ENCODE measurements at places on chromosomes 3 and 15.
A peak's percentile ranks its signal among the peaks of the same experiment; 100 is the strongest.

- no peak for DNase-seq
Measured at GRCh38 chr3:136954251-136954650, 3.5 kb upstream of the IL20RB start.

DNA sequence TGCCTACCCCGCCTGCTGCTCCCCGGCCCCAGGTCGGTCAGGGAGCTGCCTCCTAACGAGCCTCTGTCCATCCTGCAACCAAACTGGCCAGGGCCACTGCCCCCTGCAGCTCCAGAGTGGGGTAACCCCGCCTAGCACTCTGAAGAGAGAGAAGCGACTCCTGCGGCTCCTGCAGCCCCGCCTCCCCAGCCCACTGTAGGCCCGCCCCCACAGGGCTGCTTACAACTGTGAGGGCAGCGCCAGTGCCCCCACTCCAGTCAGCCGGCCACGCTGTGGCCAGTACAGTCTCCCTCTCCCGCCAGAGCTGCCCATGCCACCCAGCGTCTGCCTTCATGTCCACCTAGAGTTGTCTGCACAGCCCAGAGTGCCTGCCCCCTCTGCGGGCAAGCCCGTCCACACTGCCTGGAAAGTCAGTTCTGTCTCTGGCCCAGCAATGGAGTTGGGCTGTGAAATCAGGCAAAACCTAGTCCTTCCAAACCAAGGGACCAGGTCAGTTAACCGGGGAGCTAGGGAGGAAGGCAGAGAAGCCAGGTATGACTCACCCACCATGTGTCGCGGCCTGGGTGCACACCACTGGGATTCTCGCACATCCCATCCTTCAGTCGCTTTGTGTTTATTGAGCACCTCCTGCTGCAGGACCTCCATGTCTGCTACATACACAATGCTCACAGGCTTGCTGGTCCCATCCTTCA, 2.4 kb downstream of the UCN2 start:
- DNase-seq, result peak; percentile 69

DNA sequence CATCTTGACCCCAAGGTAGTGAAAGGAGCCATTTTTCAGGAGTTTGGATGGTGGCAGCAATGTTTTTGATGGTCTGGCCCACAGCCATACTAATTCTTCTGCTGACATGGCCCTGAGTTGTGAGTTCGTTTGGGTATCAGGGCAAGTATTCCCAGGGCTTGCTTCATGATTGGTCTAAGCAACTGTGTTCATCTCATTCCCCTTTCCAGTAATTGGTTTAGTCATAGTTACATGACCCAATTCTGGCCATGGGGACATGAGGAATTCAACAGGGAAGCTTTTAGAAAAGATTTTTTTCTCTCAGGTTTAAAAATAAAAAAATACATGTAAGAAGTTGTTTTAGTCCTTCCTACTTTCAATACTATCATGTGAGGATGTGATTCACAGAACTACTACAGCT, 150.5 kb upstream of the NPHP3 start:
- no peak for DNase-seq

- no peak for DNase-seq
Measured at GRCh38 chr15:59946084-59946483, 58.0 kb upstream of the FOXB1 start.

GRCh38 chr3:58577269-58577821, at the start of gene FAM107A:
Gene FAM107A (minus strand): TSS chr3:58577391. CDS start chr3:58569860, 7,531 bp downstream.
- peak; percentile 67 for DNase-seq

- no peak for DNase-seq
Measured at GRCh38 chr15:75685195-75685594, 27.5 kb downstream of the CSPG4 start.

GRCh38 chr3:73652896-73653295, 28.2 kb upstream of the PDZRN3 start:
- no peak for DNase-seq

DNA sequence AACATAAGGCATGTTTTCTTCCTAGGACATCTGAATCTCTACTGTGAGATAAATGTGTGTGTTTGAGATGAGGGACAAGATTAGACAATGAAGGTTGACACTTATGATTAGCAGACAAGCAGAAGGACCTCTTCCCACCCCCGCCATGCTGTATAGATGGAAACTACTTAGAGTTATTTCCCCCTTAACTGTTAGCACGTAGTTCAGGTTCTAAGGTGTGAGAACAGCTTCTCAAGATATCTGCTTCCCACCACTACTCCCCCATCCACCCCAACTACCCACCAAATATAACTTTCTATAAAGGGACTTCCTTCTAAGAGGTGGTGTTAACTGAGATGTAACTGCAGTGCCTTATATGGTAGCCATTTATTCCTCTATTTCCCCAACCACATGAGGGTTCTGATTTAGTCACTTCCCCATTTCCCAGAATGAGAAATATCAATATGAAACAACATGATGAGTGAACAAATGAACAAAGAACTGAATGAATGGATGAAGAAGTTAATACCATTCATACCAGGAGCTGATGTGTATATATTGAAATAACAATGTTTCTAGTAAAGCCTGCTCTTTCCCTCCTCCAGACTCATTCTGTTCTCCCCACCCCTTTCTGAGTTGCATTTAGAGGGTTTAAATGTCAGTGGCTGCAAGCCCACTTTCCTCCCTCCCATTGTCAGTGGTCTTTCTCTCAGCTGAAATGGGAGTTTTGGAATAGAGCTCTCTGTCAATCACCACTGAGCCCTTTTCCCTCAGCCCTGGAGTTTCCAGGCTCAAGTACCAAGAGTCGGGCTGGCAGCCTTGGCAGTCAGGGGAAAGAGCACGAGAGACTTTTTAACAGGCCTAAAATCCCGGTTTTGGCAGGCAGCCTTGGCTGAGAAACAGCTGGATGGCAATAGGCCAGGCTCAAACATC, 7.7 kb upstream of the RFTN1 start:
- DNase-seq, result no peak

- DNase-seq, result no peak
Measured at GRCh38 chr3:49518016-49518415, 36.3 kb upstream of the BSN start.

DNA sequence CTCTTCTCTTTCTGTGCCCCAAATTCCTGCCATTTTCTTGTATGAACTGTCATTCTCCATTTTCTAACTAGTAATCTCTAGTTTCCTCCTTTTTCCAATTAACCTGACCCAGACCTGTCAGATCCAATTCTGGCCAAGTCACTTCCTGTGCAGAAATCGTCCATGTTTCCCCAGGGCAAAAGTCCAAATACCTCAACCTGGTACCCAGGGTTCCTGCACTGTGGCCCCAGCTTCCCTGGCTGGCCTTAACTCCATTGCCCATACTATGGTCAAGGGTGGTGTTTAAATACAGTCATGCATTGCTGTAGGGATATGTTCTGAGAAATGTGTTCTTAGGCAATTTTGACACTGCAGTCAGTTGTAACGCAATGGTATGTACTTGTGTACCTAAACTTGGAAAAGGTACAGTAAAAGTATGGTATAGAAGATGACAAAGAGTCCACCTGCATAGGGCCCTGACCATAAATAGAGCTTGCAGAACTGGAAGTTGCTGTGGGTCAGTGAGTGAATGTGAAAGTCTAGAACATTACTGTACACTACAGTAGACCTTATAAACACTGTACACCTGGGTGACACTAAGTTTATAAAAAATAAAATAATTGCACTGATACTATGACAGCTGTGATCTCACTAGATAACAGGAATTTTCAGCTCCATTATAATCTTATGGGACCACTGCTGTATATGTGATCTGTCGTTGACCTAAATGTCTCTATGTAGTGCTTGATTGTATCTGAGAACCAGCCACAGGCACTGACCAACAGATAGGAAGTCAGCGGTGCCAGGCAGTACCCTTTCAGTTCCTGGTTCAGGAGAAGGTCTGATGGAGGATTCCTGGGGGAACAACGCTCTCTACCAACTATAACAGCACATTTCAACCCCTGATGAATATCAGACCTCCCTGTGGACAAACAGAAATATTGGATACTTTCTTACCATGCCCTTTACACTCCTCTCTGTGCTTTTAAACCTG, 336.1 kb upstream of the PROK2 start:
- no peak for DNase-seq

GRCh38 chr3:151460228-151460627, 633 bp downstream of the IGSF10 start:
- DNase-seq, result peak; percentile 23

GRCh38 chr3:168093229-168093628, 2.5 kb downstream of the GOLIM4 start:
- peak; percentile 31 for DNase-seq

- no peak for DNase-seq
Measured at GRCh38 chr3:4645468-4645867, 152.3 kb downstream of the ITPR1 start.

DNA sequence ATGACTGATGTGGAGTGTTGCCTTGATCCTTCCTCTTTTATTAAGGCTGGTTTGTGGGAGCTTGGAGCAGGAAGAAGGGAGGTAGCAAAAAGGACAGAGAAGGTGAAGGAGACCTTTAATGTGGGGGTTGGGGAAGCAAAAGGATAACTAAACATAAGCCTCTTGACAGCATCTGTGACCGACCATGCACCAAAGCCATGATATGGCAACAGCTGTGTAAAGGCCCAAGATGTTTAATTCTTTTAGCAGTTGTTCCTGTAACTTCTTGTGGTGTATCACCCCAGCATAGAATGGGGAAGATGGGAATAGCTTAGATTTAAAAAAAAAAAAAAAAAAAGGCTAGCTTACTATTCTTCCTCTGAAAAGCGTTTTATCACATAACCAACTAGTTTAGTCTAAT, 194.7 kb downstream of the KLHL25 start:
- DNase-seq, result no peak

- DNase-seq, result no peak
Measured at GRCh38 chr15:88651971-88652370, 13.2 kb downstream of the ISG20 start.

DNA sequence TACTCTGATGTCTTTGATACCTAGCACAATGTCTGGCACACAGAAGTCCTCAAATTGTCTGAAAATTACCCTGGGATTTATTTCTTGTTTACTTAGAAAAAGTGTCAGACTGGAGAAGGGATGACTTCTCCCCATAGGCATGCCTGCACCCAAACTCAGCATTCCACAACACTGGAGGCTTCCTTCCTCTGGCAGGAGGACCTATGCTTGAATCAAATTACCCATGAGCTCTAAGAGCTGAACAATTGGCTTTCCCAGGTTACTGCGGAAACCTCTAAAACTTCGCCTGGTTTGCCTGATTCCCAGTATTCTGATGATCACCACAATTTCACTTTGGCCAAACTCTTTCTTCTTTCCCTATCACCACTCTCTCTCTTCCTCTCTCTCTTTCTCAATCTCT, 217.4 kb downstream of the DIPK2A start:
- DNase-seq, result peak; percentile 41

- DNase-seq, result peak; percentile 52
Measured at GRCh38 chr15:100350434-100351226, 8.9 kb upstream of the ADAMTS17 start.

DNA sequence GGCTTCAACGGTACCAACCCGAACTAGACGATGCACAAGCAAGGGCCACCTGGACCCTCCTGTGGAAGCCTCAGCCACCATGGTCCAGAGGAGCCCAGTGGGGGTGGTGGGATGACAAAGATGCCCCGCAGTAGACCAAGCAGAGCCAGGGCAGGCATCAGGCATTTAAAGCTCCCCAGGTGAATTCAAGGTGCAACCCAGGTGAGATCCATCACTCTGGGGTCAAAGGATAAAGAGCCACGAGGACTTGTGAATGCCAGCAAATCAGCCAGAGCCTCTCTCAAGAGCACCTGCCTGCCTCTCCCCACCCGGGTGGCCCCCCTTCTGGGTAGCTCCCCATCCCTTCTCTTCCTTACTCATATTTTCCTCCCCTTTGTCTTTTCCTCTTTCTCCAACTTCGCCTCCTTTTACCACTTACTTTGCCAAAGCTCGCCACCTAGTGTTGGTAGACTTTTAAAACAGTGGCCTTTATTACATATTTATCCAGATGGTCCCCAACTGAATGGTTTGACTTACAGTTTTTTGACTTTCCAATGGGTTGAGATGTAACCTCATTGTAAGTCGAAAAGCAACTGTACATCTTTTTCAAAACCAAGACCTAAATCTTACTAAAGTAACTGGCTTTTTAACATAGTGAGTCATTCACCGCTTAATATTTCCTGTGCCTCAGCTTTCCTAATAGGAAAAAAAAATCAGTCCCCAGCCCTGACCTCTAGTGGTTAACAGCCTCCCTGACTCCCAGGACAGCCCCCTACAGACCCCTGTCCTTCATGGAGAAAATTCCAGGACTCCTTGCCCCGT, 18.8 kb downstream of the PLA2G4F start:
- DNase-seq, result peak; percentile 57

DNA sequence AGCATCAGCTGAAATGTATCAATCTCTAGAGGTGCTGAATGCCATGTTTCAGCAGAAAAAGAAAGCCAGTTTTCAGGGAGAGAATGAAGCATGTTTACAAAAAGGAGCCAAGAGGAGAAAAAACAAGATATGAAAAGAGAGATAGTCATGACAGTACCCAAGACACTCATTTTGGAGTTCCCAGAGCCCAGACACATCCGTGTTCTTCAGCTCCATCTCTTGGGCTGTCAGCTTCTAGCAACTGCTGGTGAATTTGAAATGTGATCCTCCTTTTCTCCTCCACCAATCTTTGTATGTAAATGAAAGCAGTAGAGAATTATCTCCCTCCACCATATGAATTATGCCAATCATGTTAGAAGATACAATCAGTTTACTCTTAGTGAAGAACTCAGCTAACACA, 93.0 kb upstream of the SLC25A36 start:
- no peak for DNase-seq

GRCh38 chr3:88921986-88922385, 185.4 kb upstream of the EPHA3 start:
- no peak for DNase-seq

DNA sequence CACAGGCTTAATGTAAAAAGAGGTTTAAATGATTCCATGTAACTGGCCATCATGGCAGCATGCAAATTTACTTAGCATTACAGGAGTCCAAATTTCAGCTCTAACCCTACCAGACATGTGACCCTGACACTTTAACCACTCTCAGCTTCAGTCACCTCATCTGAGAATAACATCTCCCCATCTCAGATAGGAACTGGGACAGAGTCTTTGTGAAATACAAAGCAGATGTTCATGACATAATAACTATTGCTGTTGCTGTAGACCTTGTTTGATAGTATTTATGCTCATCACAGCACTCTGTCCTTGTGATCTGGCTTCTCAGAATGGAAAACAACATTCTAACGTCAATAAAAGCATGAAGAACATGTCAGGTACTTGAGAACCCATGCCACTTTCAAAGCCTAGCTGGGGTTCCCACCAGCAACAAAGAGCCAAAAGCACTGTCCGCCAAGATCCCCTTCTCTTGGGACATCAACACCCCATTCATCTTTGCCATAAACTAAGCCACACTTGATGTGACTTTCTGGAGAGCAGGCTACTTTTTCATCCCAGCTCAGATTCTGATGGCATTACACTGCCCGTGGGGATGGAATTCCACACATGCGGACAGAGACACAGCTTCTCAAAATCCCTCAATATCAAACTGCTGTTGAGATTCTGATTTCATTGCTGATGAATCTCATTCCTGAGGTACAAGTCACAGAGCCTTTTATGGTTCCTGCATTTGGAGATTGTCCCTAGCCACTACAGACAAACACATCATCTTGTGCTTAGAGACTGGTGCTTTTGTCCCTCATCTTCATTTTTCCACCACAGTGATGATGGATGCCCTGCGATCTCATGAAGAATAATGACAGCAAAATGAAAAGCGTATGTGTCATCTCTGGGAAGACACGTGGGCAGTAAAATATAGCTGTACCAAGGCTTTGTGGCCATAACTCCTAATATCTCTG, 202.7 kb downstream of the TNIK start:
- DNase-seq, result peak; percentile 30

- DNase-seq, result peak; percentile 43
Measured at GRCh38 chr3:113495035-113495434, 19.9 kb downstream of the SPICE1 start.

GRCh38 chr15:70833861-70834765, 19.8 kb downstream of the LARP6 start:
- DNase-seq, result peak; percentile 87
